Muscle of back (tissue), 13 donors: ENCODE measurements at places on chromosomes 12 and 14. TPM values are rescaled to one million over a fixed set of nuclear protein-coding genes. Genes with fewer than 3 reads are reported as not detected.

GRCh38 chr14:22613106-22613695 lies 15.1 kb downstream of the ABHD4 start:
- DNase-seq = no peak

DNA sequence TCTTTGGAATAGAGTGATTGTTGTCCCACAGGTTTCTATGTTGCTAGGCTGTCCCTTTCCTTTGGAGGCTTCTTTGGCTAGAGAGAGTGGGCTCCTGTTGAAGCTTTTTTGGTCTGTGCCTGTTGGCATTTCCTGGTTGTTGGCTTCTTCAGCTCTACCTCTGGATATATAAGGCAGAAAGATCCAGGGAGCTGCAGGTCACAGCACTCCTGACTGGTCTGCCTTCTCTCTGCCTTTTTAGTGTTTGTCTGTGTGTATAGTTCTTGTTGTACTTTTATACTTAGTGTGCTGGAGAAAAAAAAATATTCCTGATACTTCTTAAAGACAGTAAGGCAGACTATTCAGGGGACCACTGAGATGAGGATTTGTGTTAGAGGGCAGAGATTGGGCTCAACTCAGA lies 202.7 kb downstream of the FBXL14 start:
- no peak for DNase-seq

DNA sequence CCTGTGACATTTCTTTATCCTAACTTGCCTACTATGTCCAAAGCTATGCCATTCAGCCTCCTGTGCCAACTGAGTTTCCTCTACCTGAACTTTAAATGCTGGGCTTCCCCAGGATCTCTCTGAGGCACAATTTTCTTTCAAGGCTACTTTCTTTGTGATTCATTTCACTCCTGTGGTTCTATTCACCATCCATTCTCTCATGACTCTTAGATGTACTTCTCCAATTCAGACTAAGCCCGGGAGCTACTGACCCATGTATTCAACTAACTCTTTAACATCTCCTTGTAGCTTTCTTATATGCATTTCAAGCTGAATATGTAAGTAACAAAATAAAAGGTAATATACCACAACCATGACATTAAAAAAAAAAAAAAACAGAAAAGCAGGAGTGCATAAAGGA lies 738.9 kb upstream of the USP15 start:
- DNase-seq = no peak

GRCh38 chr12:27573972-27574371 lies 50.0 kb downstream of the PPFIBP1 start:
- no peak for DNase-seq

DNA sequence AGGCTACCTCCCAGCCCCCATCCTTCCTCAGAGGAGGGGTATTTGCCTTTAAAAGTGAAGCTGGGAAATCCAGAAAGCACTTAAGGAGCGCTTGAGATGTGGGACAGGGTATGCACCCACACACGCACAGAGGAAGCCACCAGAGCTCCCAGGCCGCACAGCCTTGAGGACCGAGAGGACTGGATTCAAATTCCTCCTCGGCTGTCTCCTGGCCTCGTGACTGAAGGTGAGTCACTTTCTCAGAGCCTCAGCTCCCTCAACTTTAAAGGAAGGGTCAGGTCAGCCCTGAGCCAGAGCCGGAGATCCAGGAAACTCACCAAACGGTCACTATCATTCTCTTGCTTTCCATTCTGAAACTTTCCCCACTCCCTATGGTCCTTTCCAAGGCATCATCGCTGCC lies 37.6 kb downstream of the BCL11B start:
- DNase-seq = no peak

GRCh38 chr12:7750350-7750749 lies 3.2 kb upstream of the CLEC4C start:
- DNase-seq = no peak

DNA sequence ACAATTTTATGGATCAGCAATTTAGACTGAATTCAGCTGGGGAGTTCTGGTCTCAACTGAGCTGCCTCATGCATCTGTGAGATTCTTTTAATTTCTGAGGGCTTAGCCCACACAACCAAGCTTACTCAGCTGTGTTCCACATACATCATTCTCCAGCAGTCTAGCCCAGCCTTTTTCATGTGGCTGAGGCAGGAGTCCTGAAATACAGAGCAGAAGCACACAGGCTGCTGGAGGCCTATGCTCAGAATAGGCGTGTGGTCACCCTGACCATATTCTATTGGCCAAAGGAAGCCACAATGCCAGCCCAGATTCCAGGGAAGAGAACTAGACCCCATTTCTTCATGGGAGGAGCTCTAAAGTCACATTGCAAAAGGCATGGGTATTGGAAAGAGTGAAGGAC lies 72.3 kb upstream of the DHRS4 start:
- DNase-seq = peak; percentile 27

- no peak for DNase-seq
These were observed 205.0 kb downstream of the ADAMTS20 start for GRCh38 chr12:43347026-43347425.

GRCh38 chr12:99736760-99737269 lies 89.3 kb downstream of the GARIN6 start:
- DNase-seq = no peak

DNA sequence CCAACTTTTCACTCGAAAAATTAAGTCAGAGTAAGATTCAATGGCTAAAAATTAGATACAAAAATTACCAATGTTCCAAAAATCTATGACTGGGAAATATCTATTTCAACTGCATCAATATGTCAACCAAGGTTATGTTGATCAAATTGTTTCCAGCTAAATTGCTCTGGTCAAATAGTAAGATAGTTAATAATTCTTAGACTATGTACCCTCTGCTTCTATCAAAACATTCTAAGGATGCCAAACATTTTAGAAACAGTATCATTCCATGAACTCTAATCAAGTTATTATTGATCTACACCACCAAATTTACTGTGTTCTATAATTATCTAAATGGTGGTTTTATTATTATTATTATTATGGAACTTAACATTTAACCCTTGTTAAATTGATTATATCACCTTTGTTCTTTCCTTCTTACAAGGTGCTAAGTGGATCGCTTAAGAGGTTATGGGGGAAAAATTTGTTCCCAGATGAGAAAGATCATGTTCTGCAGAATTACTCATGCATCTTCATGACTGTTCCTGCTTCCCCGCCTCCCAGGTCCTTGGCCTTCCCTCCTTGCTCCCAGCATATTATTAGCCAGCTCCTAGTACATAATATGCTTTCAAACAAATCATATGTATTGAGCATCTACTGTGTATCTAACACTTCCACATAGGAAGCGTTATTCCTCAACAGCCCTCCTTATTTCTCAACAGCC lies 240.5 kb upstream of the KRR1 start:
- DNase-seq = no peak

Gene ERC1
- polyA plus RNA-seq = 25.0 TPM

Gene PLXNC1
- polyA plus RNA-seq = 23.0 TPM

Gene LIN7A
- polyA plus RNA-seq = 3.0 TPM

Gene JDP2
- polyA plus RNA-seq = 41.2 TPM

Gene REP15
- 1.2 TPM for polyA plus RNA-seq

Gene FSCB
- not detected for polyA plus RNA-seq
